Stimulated activated CD4-positive, alpha-beta T cell treated with anti-CD3 and anti-CD28 coated beads, Interleukin-1b, Interleukin-23, amount 100 ng/mL, for 48 hours (primary cell): ENCODE measurements at places on chromosomes 4 and X.

- DNase-seq, result no peak
These were observed 21.4 kb upstream of the RASL11B start for GRCh38 chr4:52840531-52841370.

- DNase-seq, result no peak
These were observed 76.9 kb upstream of the RPL34 start for GRCh38 chr4:108543359-108543968.

DNA sequence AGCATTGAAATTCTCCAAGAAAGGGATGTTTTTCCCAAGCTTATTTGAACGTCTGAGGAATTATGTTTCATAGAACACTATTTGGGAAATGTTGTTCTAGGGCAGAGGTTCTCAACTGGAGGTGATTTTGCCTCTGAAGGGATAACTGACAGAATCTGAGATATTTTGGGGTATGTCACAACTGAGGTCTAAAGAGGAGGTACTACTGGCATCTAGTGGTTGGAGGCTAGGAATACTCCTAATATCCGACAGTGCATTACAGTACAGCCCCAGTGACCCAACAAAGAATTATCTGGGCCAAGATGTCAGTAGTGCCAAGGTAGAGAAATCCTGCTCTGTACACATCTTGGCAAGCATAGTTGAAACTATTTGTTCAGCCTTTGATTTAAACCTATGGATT is 6.4 kb downstream of the HSPA4L start:
- no peak for DNase-seq

DNA sequence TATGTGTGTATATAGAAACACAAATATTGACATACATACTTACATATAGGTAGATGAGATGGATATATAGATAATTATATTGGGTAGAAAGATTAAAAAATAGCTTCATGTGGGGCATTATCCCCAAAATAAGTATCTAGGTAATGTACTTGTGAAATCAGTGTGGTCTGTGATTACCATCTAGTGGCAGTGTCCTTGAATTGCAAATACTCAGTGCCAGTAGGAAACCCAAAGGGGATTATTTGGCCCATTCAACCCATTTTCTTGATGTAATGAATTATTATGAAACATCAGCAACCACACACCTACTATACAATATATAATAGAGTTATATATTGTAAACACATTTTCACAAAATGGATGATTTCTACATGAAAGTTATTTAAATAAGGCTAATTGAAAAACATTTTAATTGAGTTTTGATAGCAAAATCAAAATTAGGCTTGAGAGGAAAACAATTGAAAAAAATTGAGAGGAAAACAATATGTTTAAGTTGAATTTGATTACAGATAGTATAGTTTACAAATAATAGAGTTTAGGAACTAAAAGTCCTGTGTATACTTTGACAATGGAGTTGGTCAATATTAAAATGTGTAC is 389.4 kb downstream of the GALNTL6 start:
- no peak for DNase-seq

- no peak for DNase-seq
These were observed 1676.1 kb upstream of the TENM3 start for GRCh38 chr4:180567080-180567479.

GRCh38 chrX:18272222-18272621 is 51.5 kb upstream of the BEND2 start:
- no peak for DNase-seq

- DNase-seq, result no peak
These were observed 112.1 kb downstream of the DHRSX start for GRCh38 chrX:2388669-2389068.

- no peak for DNase-seq
These were observed 33.6 kb downstream of the ZNF330 start for GRCh38 chr4:141254326-141254725.

- DNase-seq, result no peak
These were observed 41.5 kb downstream of the KIAA0232 start for GRCh38 chr4:6824071-6824470.

DNA sequence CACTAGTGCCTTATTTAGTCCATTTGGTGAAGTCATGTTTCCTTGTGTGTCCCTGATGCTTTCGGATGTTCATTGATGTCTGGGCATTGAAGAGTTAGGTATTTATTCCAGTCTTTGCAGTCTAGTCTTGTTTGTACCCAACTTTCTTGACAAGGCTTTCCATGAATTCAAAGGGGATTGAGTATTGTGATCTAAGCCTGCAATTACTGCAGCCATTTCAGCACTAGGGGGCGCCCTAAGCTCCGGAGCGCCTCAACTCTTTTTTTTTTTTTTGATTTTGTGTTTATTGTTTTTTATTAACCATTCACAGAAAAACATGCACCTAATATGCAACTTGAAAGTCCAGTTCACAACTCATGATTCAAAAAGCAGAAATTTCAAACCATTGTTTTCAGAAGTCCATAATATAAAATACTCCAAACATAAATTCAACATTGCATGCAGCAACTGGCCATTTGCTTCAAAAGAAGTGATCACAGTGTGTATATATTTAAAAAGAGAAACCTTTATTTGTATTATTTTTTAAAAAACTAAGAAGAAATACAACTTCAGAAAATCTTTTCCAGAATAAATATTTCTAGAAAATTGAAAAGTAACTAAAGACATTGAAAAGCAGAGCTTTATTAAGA is 59.2 kb downstream of the PTPN13 start:
- peak; percentile 1 for DNase-seq

DNA sequence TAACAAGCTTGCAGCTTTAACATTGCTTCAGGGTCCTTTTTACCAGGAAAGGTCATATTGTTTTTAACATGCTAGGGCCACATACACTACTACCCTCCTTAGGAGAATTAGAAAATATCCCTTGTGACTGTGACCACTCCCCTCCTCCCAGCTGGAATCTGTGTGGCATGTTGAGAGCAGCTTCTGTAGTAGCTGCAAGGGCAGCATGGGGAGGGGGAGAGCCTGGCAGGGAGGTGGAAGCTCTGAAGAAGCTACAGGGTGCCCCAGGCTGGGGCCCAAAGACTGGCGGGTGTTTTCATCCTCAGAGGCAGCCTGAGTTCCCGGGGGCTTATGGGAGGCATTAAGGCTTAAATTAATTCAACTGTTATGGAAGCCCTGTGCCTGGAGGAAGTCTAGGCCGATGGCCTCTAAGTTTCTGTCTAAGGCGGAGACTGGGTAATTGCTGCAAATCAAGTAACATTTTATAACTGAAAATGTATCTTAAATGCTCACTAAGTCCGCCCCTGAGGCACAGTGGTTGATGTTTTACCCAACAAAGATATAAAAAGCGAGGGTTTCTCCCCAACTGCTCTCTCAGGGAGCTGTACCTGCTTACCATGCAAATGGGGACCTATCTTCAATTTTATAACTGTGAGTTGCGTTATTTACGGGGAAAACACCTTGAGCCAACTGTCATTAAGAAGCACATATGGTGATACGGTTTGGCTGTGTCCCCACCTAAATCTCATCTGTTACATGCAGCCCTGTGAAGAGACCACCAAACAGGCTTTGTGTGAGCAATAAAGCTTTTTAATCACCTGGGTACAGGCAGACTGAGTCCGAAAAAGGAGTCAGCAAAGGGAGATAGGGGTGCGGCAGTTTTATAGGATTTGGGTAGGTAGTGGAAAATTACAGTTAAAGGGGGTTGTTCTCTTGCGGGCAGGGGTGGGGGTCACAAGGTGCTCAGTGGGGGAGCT is 37.4 kb upstream of the STS start:
- no peak for DNase-seq

- no peak for DNase-seq
These were observed 86.0 kb upstream of the LIMCH1 start for GRCh38 chr4:41451961-41452360.

- no peak for DNase-seq
These were observed 34.8 kb upstream of the SPANXD start for GRCh38 chrX:141733371-141733770.

GRCh38 chrX:107777536-107777832 is at the start of gene NCBP2L:
TSS of gene NCBP2L (plus strand) at chrX:107777733. CDS start at chrX:107794221, 16,488 bp downstream.
- DNase-seq, result no peak
